Brain pericyte (primary cell): ENCODE measurements at places on chromosomes 1 and 21.

DNA sequence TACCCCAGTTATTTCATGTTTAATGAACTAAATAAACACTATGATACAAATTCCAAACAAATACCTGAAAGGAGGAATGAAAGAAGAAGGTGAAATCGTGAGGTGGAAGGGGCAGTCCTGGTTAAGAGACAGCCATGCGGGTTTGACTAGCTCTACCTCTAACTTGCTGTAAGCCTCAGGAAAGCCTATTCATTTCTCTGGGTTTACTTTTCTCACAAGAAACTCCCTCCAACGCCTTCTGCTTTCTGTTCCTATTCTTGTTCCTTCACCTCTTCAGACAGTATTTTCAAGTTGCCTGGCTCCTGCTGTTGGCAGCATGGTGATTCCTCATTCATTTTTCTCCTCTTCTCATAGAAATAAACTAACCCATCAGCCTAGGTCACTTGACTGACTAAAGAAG is 92.4 kb downstream of the NTPCR start:
- no peak for DNase-seq

DNA sequence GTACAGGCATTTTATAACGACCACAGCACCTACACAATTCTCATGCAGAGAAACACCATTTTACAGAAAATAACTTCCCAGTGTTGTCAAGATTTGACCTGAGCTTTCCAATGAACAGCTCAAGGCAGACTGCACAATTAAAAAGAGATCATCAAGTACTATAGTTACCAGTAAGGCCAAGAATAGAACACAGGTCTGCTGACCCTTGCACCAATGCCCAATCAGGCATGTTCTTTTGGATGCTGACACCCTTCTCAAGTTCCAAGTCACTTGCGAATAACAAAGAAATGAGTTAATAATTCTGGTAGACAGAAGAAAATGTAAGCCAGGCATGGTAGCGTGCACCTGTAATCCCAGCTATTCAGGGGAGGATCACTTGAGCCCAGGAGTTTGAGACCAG is 101.9 kb downstream of the SLC45A1 start:
- no peak for DNase-seq

DNA sequence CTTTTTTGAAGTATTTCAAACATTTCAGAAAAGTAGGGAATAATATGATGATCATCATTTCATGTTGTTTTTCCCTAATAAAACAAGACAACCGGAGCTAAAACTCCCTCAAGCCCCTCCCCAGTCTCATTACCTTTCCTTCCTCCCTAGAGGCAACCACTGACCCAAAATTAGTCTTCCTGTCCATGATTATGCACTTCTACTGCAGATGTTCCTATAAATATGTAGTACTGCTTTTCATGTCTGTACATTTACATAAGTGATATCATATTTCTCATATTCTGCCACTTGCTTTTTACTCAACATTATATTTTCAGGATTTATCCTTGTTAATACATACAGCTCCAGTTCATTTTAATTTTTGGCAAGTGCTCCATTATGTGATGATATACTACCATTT is 58.7 kb upstream of the GOLT1A start:
- no peak for DNase-seq

DNA sequence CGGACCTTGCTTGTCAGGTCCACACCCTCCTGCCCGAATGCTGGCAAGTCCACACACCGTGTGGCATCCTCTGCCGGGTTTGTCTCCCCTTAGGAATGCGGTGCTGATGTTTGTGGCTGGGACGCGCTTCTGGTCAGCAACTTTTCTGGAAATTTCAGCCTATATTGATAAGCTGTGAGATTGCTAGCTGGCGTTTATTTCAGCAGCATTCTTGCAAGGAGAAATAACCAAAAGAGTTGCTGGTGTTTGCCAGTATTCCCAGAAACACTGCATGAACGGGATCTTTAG is 601 bp downstream of the CEPT1 start:
- peak; percentile 16 for DNase-seq

DNA sequence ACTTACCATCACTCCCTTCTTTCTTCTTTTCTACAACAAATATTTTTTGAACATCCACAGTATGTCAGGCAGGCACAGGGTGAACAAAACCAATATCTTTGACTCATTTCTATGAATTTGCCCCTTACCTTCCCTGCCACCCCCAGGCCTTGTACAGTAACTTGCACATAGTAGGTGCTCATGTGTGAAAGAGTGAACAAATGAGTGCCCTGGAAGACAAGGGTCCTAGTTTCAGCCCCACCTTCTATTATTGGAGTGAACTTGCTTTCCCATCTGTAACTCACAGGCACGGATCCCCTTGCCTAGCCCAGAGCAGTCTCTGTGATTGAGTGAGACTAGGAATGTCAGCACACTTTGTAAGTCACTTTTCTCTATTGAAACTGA is 12.8 kb downstream of the ZDHHC18 start:
- DNase-seq, result no peak
